GM13977 (cell line): ENCODE measurements at places on chromosomes 6 and 20.

- DNase-seq = no peak
These were observed 224.3 kb downstream of the TTLL2 start for GRCh38 chr6:167549213-167549612.

DNA sequence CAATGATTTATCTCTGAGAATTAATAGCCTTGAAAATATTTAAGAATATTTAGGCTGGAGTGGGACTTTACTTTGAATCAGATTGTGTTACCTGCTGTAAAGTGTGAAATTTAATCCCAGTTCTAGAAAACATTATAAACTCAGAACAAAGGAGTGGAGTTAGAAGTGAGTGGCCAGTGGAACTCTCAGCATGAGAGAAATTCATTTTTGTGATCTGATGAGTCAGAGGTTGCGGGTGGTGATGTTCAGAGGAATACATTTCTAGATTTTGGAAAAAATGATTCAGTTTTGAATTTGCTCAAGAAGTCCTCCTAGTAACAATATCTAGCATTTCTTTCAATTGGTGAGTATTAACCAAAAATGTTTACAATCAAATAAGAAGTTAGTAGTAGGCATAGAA, 167.5 kb downstream of the ZFAND3 start:
- DNase-seq = no peak

- DNase-seq = no peak
These were observed 10.9 kb downstream of the FOXQ1 start for GRCh38 chr6:1322696-1323219.

GRCh38 chr20:17622851-17623508, 53.1 kb downstream of the DSTN start:
- DNase-seq = no peak

GRCh38 chr6:1382883-1383728, 6.3 kb upstream of the FOXF2 start:
- peak; percentile 43 for DNase-seq

DNA sequence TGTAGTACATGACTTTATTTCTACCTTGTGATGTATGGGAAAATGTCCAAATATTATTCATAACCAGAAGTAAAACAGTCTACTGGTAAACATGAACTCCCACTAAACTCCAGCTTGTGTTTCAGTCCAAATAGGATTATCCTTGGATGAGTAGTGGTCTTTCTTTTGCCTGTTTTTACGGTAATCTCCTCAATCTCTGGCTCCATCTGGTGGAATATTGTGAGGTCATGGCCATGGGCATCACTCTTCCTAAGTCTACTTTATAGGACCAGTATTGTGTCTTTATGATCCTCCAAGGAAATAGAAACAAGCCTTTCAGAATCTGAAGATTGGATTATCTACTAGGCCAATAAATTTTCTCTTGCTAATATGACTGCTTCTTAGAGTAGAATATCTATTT, 505.0 kb downstream of the BMP2 start:
- DNase-seq = no peak

- no peak for DNase-seq
These were observed 237.5 kb downstream of the ATXN1 start for GRCh38 chr6:16523606-16524379.

- DNase-seq = peak; percentile 50
These were observed 40.8 kb upstream of the EPB41L1 start for GRCh38 chr20:36113566-36114250.

DNA sequence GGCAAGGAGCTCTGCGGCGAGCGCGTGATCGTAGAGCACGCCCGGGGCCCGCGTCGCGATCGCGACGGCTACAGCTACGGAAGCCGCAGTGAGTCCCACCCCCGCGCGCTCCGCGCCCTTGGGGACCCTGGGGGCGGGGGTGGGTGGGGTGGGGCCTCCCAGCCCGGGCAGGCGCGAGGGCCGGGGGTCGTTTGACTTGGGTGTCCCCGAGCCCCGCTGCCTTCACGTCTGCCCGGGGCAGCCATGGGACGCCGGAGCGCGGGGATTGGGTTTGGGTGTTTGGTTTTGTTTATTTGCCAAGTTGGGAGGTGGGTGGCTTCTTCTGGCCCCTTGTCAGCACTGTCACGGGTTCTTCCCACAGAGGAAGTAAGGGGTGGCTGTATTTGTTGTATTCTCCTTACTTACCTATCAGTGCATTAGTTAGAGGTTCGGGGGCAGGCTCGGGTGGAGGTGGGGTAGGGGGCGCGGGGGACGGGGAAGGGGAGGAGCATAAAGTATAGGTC, 777 bp downstream of the SRSF6 start:
- DNase-seq = no peak

DNA sequence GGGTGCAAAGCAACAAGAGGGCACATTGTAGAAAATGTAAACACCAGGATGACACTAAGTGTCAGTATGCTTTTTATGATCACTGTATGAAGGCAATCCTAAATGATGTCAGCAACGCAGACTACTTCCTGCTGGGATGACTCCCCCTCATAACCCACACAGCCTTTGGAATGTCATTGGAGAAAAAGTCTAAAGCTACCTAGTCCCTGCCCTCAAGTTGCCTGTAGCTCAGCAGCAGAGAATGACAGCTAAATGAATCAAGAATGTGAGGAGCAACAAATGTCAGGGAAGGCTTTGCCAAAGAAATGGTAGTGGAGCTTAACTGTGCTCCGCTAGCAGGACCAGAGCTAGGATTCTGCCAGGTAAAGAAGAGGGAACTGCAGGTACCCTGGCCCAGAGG, 555.6 kb downstream of the CD83 start:
- no peak for DNase-seq

GRCh38 chr20:9551808-9552550, 37.6 kb downstream of the LAMP5 start:
- DNase-seq = no peak

DNA sequence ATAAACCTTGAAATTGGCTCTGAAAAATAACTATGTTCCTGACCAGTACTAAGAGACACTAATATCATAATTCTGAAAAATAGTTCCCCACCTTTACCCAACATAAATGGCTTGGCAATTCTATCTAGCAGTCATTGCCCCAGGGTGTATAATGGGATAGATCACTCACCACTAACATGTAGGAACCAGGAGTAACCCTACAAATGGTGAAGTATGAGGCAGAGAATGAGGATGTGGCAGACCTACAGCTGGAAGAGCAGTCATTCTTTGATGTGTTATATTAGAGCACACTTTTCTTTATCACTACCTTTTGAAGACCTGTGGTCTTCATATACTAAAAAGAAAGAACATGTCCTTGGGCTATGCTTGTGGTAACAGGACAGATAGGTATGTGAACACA, 136.5 kb upstream of the SYNDIG1 start:
- DNase-seq = no peak

DNA sequence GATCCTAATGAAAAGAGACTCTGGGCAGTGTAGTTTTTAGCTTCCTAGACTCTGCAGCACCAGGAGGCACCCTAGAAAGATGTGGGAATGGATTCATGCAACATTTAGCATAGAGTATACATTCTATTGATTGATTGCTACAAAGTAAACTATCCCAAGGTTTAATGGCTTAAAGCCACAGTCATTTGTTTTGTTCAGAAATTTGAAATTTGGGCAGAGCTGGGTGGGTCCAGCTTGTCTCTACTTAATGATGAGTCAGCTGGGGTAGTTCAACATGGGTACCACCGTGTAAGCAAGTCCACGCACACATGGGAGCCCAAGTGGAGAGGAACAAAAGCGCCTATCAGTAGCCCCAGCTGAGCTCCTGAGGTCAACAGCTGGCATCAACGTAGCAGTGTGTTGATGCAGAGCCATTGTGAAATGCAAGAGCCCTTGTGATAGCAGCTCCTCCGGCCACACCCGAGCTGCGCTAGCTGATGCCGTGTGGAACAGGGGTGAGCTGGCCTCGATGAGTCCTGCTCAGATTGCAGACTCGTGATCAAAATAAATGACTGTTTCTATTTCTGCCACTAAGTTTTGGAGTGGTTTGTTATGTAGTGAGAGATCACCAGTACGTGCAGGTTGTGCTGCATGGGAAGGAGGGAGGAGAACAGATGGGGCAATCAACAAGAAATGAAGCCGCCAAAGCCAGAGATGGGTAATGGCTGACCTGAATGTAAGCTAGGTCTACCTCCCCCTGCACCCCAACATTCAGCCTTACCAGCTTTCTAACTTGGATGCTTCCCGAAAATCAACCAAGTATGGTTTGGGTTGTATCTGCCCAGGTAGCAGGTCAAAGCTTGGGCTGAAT, 45.7 kb upstream of the TRAF3IP2 start:
- no peak for DNase-seq

DNA sequence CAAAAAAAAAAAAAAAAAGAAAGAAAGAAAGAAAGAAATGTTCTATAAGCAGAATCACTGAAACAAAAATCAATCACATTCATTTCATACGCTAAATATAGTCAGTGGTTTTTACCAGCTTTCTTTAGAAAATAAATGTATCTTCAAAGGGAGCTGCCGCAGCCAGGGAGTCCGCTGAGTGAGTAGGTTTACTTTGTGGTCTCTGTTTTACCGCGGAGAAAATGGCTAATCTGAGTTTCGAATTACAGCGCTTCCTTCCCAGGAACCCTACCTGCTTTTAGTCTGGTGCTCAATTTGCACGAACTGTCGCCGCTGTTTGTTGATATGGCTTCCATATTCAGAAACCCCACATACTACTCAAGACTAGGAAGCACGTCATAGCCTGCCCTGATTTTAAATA, 102.4 kb downstream of the TFAP2A start:
- no peak for DNase-seq

GRCh38 chr6:125913864-125914351, 42.7 kb upstream of the HINT3 start:
- no peak for DNase-seq

DNA sequence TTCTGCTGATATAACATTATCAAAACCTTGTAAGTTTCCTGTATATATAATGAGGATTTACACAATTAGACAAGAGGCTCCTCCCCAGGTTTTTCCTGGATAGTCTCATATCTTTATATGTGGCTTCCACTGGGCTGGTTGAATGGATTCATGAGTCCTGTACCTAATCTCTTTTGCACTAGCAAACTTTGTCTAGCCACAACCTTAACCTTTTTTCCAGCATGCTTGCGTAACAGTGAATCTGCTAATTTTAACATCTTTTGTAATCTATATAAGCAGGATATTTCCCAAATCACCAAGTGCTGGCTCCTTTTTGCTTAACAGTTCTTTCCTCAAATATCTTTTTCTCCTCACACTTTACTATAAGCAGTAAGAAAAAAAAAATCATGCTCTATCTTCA, 153.6 kb downstream of the COL21A1 start:
- DNase-seq = no peak

DNA sequence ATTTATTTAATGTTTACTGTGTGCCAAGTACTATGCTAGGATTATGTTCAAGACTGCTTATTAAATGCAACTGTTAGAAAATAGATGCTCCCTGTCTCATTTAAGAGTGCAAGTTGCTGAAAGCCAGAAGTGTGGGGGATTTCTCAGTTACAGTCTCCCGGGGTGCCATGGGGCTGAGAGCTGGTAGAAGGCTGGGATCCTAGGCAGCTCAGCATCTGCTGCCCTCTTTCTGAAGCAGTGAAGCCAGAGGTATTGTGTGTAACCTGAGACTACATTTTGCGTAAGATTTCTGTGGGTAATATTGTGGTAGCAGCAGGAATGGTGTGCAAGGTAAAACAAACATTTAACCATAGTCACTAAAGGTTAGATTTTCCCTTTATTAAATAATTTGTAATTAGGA, 120.6 kb downstream of the AKAP7 start:
- DNase-seq = no peak

DNA sequence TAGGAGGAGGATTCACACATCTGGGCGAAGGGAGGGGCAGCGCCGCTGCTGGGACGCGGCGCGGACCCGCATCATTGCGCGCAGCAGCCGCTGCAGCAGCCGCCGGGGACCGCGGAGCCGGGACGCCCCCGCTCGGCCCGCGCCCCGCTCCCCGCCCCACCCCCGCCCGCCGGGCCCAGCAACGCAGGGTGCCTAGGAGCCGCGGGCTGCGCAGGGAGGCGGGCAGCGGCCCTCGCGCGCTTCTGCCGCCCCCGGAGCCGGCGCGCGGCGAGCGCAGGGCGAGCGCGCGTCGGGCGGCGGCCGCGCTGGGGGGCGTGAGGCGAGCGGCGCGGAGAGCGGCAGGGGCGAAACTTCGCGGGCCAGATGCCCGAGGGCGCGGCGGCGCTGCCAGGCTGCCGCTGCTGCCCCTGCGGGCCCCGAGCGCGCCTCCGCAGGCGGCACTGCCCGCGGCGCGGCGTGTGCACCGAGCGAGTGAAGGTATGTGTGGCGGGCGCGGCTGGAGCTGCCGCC, at the start of gene NKAIN2:
Gene NKAIN2, plus strand, starts transcription at position 362 of the 510 bp plus-strand sequence.
- DNase-seq = no peak

DNA sequence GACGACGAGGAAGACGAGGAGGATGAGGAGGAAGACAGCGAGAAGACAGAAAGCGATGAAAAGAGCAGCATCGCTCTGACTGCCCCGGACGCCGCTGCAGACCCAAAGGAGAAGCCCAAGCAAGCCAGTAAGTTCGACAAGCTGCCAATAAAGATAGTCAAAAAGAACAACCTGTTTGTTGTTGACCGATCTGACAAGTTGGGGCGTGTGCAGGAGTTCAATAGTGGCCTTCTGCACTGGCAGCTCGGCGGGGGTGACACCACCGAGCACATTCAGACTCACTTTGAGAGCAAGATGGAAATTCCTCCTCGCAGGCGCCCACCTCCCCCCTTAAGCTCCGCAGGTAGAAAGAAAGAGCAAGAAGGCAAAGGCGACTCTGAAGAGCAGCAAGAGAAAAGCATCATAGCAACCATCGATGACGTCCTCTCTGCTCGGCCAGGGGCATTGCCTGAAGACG, 116.9 kb downstream of the TMEM242 start:
- DNase-seq = no peak

- no peak for DNase-seq
These were observed 146.3 kb downstream of the JARID2 start for GRCh38 chr6:15392182-15392581.

DNA sequence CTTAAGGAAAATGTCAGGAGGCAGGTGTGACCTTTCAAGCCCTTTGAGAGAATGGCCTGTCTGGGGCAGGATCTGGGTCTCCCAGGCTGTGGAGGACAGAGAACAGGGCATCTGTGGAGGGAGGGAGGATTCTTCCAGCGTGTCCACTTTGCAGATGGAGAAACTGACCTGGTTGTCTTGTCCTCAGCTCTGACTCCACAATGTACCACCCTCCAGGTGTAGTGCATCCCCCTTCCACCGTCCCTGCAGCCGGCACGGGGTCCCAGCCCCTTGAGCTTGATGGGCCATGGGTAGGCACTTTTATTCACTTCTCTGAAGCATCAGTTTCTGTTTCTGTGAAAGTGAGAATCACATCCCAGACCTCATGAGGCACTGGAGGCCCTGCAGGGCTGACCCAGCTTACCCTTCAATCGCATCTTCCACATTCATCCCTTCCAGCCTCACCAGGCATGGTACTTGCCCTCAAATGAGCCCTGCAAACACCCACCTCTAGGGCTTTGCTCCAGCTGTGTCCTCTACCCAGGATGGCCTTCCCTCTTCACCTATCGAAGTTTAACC, 4.6 kb upstream of the TGM2 start:
- DNase-seq = no peak
